GM20000 (cell line): ENCODE measurements at places on chromosomes 6 and 20.
A peak's percentile ranks its signal among the peaks of the same experiment; 100 is the strongest.

DNA sequence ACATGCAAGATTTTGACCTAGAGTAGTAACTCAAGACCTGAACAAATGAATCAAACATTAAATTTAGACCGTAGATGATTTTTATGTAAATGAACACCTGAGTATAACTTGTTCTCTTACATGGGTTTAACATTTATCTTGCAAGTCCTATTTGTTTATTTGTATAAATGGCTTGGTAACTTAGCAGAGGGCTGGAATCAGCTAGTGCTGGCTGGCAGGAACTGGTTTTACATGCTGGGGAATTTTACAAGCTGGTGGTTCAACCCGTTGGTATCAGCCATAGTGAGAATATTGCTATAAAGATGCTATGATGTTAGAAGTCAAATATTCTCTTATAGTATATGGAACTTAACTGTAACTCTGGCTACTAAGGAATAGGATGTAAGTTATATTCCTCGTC lies 8.9 kb downstream of the SLC22A2 start:
- DNase-seq, result no peak

DNA sequence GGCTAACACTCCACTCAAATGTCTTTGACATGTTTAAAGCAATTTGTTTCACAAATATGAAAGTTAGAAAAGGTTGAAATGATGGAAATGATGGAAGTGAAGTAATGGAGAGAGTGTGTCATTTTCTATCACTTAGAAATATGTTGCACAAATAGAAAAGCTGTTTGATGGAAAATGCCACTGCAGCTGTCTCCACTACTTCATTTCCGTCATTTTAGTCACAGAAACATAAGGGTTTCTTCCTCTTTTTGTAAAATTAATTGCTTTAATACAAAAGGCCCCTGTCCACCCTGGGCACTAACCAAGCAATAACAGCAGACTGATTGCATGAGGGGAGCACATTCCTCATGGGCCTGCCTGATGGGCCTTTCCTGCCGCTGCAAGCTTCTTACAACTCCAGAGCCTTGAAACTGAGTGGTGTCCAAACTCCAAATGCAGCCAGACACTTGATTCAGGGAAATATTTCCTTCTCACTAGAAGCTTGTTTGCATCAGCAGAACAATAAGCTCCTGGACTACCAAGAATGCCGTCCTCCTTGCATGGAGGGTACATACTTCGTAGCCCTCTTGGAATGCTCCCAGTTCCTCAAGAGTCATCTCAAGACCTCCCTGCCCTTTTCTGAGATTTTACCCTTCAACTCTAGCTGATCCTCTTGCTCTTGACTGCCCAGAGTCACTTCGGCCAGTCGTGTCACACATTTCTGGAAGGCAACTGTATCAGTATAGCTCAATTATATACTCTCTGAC lies 36.1 kb downstream of the F13A1 start:
- no peak for DNase-seq

- no peak for DNase-seq
Observed at GRCh38 chr6:152295346-152295745, 341.8 kb downstream of the SYNE1 start.

DNA sequence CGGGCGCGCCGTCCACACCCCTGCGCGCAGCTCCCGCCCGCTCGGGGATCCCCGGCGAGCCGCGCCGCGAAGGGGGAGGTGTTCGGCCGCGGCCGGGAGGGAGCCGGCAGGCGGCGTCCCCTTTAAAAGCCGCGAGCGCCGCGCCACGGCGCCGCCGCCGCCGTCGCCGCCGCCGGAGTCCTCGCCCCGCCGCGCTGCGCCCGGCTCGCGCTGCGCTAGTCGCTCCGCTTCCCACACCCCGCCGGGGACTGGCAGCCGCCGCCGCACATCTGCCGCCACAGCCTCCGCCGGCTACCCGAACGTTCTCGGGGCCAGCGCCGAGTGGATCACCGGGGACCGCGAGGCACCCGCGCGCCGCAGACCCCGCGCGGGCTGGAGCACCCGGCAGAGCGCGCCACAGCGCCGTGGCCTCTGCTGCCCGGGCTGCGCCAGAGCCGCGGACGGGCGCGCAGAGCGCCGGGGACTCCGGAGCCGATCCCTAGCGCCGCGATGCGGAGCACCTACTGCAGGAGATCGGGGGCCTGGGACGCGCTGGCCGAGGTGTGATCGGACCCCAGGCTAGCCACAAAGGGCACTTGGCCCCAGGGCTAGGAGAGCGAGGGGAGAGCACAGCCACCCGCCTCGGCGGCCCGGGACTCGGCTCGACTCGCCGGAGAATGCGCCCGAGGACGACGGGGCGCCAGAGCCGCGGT lies at the start of gene BMP2:
BMP2 (plus strand) TSS at position 151 of the 692 bp plus-strand sequence. CDS start 2,441 bp downstream, outside the sequence.
- DNase-seq, result peak; percentile 86

DNA sequence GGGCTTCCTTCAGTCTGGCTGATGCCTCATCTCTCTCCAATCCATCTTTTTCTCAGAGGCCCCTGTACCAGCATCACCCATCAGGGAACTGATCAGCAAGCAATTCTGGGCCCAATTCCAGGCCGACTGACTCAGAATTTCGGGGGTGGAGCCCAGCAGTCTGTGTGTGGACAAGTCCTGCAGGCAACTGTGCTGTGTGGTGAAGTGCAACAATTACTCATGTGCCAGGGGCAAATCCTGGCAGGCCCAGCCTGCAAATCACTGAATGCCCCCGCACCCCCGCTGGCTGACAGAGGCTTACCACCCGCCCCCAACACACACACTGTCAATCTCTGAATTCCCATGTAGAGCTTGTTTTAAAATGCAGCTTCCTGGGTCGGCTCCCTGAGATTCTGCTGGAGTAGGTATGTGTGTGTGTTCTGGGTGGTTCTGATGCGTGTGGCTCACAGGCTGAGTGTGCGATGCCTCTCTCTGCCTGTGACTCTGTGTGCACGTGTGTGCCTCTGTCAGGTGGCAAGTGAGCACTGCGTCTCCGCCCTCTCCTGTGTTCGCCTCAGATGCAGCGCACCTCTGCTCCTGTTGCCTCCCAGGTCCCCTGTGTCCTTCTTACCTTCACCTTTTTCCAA lies 45.4 kb downstream of the SSR1 start:
- DNase-seq, result no peak

DNA sequence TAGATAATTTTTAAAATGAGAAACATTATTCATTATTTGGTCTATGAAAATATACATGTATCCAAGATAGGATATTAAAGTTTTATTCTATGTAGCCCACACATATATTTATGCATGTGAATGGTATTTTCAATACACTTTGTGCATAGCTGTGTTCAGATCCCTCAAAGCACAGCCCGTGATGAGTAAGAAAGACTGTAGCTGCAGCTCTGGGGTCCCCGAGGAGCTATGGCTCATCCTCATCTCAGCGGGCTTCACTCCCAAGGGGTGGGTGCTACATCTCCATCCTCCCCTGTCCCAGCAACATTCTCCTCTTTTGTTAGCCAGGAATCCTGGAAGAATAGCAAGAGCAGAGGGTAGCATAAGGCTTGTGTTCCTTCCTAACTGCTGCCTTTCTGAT lies 130.8 kb downstream of the SAMD5 start:
- DNase-seq, result no peak
